Fibroblast of pulmonary artery (primary cell): ENCODE measurements at places on chromosomes 1 and 21.
A peak's percentile ranks its signal among the peaks of the same experiment; 100 is the strongest.

- peak; percentile 56 for DNase-seq
Observed at GRCh38 chr1:12434174-12434573, 183.8 kb downstream of the DHRS3 start.

- no peak for DNase-seq
Observed at GRCh38 chr21:44702973-44703730, 6.2 kb downstream of the KRTAP10-12 start.

GRCh38 chr1:44339731-44340130 lies 15.3 kb downstream of the ERI3 start:
- DNase-seq, result no peak

GRCh38 chr21:34166468-34166867 lies 93.1 kb downstream of the MRPS6 start:
- DNase-seq, result no peak

DNA sequence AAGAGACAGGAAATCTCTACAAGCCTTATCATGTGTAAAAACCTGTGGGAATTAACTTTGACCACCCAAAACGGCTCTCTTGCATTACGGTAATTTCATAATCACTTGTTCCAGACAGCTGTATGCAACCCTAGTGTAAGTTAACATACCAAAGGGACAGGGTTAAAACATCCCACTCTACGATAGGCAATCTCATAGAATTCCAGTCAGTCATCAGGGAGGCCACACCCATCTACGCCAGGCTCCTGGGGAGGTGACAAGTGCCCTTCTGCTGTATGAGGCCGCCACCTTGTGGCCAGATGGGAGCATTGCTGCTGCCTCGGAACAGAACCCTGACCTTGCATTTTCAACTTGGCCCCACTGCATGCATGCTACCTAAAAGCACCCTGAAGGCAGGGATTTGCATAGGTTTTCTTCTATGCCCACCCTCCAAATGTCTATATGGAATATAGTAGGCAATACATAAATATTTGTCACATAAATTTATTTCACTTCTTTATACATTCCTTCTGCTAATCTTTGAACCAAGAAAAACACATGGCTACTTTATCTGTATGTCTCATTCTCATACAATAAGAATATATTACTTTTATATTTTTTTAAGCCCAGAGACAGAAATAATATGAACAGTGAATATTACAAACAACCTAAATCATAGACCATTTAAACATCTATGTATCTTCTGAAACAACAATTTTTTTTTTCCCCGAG lies 12.6 kb downstream of the HSF2BP start:
- peak; percentile 97 for DNase-seq

DNA sequence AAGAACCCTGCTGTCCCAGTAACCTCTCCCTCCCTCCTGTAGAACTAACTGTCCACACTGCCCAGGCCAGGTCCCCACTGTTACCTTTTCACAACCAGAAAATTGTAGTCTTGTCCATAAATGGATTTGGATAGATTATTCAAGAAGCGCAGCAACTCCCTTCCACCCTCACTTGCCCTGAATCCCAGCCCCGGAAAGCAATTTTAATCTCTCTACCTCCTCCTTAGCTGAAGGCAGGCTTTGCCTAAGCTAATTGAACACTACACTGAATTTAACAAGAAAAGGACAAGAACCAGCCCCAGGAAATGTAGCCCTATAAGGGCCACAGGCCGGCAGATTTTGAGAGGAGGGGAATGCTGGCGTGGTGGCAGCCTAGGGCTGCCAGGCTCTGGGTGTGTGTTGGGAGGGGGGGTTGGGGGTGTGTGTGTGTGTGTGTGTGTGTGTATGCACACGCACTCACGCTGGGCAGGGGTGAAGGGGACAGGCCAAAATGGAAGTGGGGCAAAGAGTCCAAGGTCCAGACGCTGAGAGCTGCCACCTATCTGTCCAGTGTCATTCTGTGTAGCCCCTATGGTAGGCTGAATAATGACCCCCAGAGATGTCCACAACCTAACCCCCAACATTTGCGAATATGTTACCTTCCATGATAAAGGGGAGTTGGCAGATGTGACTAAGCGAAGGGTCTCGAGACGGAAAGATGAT lies 10.8 kb upstream of the IFNGR2 start:
- DNase-seq, result no peak
